Stromal cell of bone marrow (primary cell): ENCODE measurements at places on chromosomes 12 and 14.

DNA sequence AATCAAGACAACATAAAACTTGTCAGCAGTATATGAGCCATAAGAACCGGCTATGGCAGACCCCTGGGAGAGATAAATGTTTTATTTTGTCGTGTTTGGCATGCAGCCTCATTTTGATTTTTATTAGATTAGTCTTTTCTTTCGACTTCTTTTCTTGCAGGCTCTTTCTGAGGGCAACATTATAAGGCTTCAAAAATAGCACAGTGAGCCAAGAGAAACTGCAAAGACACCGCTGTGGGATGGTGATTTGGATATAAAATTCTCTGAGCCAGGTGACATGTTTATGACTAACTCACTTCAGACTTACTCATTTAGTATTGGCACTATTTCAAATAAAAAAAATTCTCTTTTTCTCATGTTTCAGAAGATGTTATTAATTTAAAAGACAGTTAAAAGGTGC lies 96.8 kb upstream of the PKP2 start:
- DNase-seq, result no peak

DNA sequence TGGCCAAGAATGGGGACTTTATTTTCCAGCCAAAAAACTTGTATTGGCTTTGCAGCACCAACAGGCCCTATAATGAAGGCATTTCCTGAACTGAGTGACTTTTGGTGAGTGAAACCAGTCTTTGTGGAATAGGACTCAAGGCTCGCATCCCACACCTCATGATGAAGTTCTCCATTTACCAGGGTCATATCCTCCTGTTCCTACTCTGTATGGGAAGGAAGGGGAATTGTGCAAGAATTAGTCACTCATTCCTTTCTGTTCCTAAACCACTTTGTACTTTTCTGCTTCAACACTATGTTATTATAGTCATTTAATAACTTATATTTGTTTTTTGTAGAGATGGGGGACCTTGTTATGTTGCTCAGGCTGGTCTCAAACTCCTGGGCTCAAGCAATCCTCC lies 2.3 kb upstream of the SPATS2 start:
- DNase-seq, result peak; percentile 75

DNA sequence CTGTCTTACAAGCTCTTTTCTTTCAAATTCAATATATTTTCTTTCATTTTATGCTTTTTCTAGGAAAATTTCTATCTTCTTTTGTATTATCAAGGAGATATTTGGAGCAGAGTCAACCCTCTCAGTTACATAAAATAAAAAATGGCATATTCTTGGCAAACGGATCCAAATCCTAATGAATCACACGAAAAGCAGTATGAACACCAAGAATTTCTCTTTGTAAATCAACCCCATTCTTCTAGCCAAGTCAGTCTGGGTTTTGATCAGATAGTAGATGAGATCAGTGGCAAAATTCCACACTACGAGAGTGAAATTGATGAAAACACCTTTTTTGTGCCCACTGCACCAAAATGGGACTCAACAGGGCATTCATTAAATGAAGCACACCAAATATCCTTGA lies 20.6 kb downstream of the PIK3C2G start:
- DNase-seq, result no peak

GRCh38 chr14:72630374-72630773 lies 263.5 kb downstream of the DPF3 start:
- no peak for DNase-seq

DNA sequence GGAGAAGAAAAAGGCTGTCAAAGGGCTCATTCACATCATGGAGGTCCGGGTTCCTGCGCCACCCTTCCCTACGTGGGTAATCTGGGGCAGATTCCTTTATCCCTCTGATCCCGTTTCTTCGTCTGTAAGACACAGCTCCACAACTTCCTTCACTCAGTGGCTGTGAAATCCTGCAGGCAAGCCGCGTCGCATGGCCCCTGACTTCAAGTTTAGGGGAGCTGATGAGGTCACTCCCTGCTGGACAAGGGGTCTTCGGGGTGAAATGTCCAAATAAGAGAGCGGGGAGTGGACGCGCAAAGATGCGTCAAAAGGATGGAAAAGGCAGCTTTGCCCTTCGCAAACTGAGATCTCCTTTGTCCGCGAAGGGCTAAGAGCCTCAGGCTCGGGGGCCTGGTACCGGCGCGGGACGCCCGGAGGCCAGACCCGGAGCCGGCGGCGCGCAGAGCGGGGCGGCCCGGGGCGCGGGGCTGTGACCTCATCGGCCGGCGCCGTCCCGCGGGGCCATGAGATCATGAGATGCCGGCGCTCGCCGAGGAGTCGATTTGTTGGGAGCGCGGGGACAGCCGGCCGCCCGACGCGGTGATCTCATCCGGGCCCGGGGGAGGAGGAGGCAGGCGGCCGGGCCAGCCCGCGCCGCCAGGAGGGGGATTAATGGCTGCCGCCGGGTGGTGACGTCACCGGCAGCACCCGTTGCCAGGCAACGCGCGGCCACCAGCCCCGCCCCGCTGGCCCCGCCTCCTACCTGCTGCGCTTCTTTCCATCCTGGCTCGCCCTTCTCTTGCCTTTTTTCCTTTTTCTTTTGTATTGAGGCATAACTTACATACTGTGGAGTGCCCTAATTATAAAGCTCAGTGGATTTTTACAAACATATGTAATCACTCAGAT lies 62.1 kb downstream of the HRK start:
- DNase-seq, result peak; percentile 87

GRCh38 chr12:110109037-110109836 lies 14.9 kb upstream of the IFT81 start:
- DNase-seq, result peak; percentile 100

DNA sequence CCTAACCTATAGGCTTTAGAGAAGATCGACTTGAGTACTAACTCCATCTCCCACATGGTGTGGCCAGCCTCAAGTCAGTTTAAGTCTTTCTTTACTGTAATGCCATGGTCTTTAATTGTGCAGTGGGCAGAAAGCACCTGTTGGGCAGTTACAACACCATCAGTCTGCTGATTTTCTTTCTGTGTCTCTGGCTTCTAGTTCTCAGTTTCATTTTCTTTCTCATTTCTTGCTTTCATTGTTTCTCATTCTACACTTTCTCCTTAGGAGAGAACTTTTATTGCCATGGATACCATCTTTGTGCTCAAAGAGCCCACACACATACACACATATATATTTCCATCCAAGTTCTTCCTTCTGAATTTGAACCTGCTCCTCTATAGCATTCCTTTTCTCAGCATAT lies 96.1 kb upstream of the SLC16A7 start:
- DNase-seq, result no peak

DNA sequence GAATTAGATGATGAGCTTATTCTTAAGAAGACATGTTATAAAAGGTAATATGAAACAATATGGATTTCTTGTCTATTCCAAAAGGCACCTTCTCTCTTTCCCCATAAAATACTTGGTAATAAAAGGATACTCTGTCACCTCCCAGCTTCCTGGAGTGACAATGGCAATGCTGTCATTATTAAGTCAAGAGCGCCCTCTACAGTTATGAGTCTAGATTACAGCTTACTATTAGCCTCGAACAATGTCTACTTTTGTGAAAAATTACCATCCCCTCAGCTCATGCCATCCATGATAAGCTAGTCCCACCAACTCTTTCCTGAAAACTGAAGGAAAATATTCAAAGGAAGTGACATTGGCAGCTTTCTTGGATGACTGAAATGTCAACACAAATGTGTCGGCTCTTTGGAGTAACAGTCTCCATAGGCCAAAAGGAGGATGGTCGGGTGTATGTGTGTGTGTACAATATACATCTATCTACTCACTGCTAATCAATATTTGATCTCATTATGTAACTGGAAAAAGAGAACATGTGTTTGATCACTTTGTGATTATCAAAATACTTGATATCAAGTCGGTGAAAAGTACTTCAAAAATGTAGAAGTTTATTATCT lies 48.7 kb upstream of the CDKN3 start:
- DNase-seq, result no peak

DNA sequence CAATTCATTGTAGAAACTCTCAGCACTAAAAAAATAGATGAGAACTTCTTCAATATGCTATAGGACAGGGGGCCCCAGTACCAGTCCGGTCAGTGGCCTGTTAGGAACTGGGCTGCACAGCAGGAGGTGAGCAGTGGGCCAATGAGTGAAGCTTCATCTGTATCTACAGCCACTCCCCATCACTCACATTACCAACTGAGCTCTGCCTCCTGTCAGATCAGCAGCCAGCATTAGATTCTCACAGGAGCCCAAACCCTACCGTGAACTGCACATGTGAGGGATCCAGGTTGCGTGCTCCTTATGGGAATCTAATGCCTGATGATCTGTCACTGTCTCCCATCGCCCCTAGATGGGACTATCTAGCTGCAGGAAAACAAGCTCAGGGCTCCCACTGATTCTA lies 15.7 kb upstream of the ANO2 start:
- DNase-seq, result no peak

GRCh38 chr14:97280526-97280925 lies 483.3 kb downstream of the VRK1 start:
- no peak for DNase-seq

GRCh38 chr12:47356129-47356700 lies 276.5 kb upstream of the AMIGO2 start:
- no peak for DNase-seq

DNA sequence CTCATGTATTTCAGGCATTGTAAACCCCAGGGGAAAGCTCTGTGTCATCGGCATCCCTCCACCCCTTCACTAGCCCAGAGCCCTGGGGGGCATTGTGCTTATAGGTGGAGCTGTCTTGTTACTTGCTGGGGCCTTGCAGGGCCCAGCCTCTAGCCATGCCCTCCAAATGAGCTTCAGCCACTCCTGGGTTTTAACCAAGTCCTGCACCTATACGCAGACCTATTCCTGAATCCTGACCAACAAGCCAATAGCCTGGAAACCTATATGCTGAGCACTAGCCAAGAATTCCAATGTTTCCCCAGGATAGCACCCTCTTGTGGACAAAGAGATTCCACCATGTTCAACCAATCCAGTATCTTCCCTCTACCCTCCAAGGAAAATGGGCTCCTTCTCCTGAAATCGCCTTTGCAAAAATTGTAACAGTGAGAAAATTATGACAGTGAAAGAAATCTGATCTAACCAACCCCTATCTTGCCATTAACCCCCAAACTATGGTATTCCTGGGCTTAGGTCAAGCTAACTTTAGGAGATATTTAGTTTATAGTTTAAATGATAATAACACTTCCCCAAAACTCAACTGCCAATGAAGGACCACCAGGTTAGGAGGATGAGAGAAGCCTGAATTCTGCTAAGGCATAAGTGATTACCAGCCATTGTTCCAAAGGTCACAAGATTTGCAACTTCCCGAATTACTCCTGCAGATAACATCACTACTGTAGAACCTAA lies 55.5 kb downstream of the TTC7B start:
- no peak for DNase-seq

- no peak for DNase-seq
Observed at GRCh38 chr12:120737557-120738251, 12.1 kb downstream of the ACADS start.

DNA sequence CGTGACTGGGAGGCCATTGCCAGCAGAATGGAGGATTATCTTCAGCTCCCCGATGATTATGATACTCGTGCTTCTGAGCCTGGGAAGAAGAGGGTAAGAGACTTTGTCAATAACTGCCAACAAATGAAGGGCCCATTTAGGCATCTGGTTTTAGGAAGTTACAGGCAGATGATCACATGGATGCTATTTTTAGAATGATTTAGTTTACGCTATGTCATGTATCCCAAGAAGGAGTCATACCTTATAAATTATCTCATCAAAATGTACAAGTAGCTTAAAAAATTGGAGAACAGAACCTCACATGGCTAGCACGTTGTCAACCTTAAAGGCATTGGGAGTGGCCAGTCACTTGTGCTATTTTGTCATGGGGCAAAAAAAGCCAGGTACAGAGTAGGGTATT lies 46.7 kb downstream of the PROX2 start:
- no peak for DNase-seq

- no peak for DNase-seq
Observed at GRCh38 chr14:42200957-42201356, 594.3 kb downstream of the LRFN5 start.

- DNase-seq, result peak; percentile 5
Observed at GRCh38 chr12:54723379-54724256, 75.5 kb upstream of the DCD start.

GRCh38 chr14:30204431-30204980 lies 276.9 kb upstream of the PRKD1 start:
- DNase-seq, result no peak

- no peak for DNase-seq
Observed at GRCh38 chr12:108605000-108605689, 7.3 kb upstream of the TMEM119 start.

GRCh38 chr12:103586791-103587370 lies at the start of gene STAB2:
STAB2 (plus strand) TSS chr12:103587273; CDS start chr12:103587477, 204 bp downstream.
- DNase-seq, result no peak

DNA sequence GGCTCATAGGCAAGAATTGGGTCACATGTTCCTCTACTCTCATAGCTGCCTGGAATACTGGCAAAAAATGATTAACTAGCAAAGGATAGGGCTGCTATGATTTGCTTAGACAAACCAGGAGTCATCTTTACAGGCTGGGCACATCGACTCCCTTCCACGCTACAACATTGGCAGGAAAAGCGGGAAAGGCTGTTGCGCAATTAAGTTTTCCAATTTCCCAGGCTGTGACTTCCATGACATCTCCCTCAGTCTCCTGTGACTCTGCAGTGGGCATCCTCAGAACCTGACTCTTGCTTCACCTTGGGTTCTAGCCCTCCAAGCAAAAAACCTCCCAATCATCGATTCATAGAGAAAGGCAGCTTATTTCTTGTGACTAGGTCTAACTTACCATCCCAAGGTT lies 184.5 kb upstream of the E2F7 start:
- DNase-seq, result no peak

DNA sequence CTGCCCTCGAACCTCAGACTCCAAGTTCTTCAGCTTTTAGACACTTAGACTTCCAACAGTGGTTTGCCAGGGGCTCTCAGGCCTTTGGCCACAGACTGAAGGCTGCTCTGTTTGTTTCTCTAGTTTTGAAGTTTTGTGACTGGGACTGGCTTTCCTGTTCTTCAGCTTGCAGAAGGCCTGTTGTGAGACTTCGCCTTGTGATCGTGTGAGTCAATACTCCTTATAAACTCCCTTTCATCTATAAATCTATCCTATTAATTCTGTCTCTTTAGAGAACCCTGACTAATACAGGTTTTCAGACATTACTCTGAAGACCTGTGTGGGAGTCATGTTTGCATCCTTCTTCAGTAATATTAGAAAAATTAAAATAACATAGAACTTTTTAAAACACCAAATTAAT lies 289.1 kb downstream of the RMST start:
- DNase-seq, result no peak

DNA sequence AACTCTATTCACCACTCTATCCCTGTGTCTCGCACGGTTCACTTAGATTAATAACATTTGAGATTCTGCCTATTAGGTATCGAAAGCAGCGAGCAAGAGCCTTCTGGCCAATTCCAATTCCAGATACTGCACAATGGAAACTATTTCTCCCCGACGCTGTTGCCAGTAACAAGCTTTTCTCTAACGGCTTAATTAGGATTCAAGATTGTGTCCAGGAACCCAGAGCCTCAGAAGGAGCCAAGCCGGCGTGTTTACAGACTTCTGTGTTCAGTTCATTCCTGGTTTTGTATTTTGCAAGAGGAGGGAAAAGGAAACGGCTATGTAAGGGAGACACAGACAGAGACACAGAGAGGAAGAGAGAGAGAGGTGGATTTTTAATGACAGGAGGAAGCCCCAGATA lies 185.6 kb downstream of the DICER1 start:
- DNase-seq, result peak; percentile 48
